NCI-H1436 (cell line): ENCODE measurements at places on chromosomes 4 and X.

DNA sequence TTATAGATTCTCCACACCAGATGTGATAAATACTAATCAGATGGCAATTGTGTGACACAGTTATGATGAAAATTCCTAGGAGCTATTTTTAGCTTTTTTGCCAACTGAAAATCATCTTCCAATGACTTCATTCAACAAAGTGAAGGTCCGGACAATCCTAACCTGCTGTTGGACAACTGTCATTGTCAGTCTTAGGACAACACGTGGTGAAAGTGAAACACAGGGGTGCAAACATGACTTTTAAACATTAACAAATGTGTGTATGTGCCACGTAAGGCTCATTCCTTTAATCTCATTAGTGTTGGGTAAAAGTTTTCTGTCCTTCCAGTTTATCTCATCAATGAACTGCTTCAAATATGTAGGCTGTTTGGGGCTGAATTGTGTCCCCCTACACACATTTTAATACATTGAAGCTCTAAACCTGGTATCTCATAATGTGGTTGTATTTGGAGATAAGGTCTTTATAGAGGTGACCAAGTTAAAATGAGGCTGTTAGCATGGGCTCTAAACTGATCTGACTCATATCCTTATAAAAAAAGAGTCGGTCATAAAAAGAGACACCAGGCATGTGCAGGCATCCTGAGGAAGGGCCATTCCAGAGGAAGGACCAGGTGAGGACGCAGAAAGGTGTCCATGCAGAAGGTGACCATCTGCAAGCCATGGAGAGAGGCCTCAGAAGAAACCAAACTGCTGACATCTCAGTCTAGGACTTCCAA is 41.2 kb upstream of the SMAD1 start:
- no peak for DNase-seq

- no peak for DNase-seq
Observed at GRCh38 chr4:174429701-174430410, 92.4 kb downstream of the HPGD start.

GRCh38 chr4:136935871-136936270 is 596.4 kb downstream of the PCDH18 start:
- no peak for DNase-seq

DNA sequence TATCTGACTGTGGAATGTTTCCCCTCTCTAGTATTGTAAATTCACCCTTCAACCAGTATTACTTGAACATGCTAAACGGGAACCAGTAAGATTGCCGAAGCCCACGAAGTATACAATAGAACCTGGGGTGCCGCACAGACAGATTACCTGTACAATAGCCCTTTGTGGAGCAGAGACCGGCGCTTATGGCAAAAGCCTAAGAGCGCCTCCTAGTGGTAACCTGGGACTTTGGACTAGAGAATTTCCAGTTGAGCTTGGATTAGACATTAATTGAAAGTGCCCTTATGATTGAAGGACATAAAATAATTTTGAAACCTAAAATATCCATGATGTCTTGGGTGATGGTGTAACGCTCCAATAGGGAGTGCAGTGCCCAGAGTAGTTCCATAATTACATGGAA is 14.1 kb downstream of the ZNF157 start:
- DNase-seq, result peak; percentile 55

DNA sequence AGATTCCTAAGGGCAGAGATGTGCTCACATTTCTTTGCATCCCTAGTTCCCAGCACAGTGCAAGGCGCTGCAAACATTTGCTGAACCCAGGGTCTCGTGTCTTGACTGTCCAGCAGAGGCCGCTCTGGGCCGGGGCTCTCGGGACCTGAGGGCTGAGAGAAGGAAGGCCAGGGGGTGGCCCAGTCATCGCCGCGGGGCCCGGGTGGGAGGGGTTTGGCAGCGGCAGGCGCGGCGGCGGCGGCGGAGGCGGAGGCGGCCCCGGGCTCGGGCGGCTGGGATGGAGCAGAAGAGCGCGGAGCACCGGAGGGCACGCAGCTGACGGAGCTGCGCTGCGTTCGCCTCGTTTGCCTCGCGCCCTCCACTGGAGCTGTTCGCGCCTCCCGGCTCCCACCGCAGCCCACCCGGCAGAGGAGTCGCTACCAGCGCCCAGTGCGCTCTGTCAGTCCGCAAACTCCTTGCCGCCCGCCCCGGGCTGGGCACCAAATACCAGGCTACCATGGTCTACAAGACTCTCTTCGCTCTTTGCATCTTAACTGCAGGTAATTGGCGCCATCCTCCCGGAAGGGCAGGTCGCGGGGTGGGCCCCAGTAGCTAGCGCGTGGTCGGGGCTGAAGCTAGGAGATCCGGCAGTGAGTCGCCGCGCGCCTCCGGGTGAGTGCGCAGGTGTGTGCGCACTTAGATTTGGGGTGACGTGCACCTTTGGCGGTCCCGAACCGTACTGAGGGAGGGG is at the start of gene PARM1:
Gene PARM1, plus strand, starts transcription at position 285 of the 730 bp plus-strand sequence. Its CDS starts 212 bp downstream, at position 497.
- peak; percentile 55 for DNase-seq

DNA sequence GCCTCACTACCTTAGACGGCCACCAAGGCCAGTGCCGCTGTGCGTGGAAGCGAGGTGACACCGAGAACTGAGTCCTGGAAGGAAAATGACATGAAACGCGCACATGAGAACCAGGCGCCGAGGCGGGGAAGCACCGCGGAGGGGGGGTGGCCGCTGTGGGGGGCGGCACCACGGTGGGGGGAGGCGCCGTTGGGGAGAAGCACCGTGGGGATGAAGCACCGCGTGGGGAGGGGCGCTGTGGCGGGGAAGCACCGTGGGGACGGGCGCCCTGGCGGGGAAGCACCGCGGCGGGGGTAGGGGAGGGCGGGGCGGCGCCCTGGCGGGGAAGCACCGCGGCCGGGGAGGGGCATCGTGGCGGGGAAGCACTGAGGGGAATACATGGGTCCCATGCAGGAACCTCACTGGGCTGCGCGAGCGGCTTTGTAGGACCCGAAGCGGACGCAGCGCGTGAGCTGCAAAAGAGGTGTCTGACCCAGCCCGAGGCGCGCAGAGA is 28.0 kb downstream of the PPP2R3B start:
- DNase-seq, result no peak

DNA sequence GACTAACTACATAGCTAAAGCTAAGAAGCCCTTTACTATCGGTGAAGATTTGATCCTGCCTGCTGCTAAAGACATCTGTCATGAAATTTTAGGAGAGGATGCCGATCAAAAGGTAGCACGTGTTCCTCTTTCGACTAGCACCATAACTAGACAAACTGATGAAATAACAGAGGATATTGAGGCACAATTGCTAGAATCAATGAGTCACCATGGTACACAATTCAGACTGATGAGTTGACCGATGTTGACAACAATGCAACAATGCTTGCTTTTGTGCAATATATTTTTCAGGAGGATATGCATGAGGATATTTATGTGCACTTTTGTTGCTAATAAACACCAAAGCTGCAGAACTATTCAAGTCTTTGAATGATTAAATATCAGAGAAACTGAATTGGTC is 24.3 kb downstream of the TBCK start:
- no peak for DNase-seq

- DNase-seq, result no peak
Observed at GRCh38 chrX:37871626-37872302, 24.4 kb upstream of the DYNLT3 start.

DNA sequence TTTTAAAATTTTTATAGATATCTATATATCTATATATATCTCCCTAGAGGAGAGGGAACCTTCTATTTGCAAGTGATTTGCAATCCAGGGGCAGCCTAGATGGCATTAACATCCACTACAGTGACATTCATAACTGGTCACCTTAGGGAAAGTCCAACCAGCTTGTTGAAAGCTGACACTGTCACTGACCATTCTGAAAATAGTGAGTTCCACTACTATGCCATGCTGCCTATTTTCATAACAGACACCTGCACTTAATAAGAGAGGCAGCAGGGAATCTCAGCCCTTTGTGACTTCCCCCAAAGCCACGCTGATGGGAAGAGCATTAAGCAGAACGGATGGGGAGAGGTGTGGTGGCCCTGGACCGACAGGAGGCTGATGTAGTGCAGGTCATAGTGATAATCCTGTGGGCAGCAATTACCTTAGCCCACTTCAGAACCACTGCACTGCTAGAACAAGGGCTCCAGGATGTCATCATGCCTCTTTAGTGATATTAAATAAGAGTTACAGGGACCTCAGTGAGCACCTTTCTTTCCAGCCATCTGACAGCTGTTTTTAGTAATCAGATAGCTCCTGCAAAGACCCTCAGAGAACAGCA is 51.3 kb downstream of the GPRIN3 start:
- DNase-seq, result no peak

GRCh38 chrX:34866646-34867045 is 76.0 kb upstream of the FAM47B start:
- DNase-seq, result no peak

DNA sequence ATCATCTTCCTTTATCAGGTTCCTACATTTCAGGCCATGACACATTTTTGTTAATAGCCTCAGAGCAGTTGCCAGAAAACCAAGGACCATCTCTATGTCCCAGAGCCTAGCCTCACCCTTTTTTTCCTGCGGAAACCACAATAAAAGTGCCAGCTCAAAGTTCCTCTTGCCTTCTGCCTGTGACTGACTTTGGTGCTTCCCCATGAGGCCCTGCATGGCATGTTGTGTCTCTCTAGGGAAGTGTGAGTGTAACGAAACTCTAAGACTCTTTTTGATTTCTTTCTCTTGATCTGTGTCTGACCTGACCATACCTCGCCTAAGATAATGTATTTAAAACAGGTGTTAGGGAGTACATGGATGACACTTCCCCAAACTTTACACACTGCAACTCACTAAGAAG is 642.3 kb upstream of the BOD1L1 start:
- DNase-seq, result no peak

GRCh38 chrX:31138124-31138523 is 66.3 kb upstream of the FTHL17 start:
- DNase-seq, result no peak

DNA sequence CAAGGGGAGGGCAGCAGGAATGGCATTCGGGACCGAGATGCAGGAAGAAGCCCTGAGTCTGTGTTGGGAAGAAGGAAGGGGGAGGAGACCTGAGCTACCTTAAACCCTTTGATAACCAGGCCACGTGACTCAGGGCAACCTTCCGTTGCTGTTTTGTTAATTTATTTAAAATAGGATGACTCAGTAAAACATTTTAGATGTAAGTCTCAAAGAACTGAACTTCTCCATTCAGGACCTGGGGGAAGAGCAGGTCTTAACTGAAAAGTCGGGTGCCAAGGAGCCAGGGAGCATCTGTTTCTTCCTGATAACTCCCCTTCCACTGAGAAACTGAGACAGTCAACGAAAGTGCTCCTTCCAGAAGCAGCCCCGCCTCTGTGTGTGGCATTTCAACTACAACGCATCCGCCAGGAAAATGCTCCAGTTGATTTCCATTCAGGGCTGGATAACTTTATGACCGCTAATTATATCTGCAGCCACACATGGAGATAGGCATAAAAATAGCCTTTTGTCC is 88.0 kb downstream of the IRF2 start:
- DNase-seq, result no peak

GRCh38 chrX:115694028-115694427 is 133.1 kb downstream of the PLS3 start:
- no peak for DNase-seq

- no peak for DNase-seq
Observed at GRCh38 chr4:141870152-141870551, 233.8 kb downstream of the IL15 start.

GRCh38 chrX:2351999-2352995 is 148.5 kb downstream of the DHRSX start:
- DNase-seq, result no peak

DNA sequence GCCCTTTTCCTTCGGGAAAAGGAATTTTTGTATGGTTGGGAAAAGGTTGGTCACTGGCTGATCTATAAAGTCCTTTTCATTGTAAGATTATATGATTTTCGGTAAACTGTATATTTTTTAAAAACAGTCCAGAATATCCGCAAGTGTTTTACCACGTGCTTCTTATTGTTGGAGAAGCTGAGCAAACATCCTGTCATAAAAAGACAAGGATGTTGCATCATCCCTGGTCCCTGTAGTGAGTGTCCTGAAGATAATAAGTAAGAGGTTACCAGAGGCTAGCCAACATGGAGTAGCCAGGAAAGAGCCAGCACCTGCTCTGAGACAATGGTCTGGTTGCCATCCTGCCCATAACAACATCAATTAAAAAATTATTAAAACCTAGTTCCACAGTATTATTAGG is 5.1 kb downstream of the CXCL9 start:
- no peak for DNase-seq

DNA sequence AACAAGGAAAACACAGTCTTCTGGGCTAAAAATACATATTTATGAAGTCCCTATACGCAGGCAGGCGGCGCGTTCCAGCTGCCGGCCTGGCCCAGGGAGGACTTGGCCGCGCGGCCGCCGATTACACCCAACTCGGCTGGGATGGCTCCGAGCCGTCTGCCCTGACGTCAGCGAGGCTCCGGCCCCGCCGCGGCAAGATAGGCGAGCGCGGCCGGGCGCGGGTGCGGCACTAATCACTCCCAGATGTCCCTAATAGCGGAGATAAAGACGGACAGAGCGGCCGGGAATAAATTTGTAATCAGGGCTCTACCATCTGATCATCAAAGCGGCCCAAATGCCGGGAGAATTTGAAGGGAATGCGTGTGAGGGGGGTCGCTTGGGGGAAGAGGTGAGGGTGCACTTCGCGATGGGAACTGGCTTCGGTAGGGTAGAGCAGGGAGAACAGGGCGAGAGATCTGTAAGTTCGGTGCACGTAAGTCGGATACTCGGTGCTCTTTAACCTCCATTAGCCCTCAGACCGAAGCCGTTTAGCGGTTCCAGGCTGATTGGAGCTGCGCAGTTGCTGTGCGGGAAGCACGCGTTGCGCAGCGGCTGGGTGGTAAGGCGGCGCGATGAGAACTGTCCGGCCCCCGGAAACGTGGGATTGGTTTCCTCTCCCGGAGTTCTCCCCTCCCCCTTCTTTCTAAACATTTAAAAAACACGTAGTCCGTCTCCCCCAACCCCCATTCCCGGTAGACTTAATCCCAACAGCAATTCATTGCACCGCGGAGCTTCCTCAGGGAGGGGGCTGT is 7.7 kb downstream of the HAND2 start:
- DNase-seq, result no peak

DNA sequence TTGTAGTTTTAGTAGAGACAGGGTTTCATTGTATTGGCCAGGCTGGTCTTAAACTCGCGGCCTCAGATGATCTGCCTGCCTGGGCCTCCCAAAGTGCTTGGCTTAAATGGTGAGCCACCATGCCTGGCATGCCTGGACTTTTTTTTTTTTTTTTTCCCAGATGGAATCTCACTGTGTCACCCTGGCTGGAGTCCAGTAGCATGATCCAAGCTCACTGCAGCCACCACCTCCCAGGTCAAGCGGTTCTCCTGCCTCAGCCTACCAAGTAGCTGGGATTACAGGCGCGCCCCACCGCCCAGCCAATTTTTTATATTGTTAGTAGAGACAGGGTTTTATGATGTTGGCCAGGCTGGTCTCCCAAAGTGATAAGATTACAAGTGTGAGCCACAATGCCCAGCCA is 8.4 kb downstream of the UBE2K start:
- no peak for DNase-seq

DNA sequence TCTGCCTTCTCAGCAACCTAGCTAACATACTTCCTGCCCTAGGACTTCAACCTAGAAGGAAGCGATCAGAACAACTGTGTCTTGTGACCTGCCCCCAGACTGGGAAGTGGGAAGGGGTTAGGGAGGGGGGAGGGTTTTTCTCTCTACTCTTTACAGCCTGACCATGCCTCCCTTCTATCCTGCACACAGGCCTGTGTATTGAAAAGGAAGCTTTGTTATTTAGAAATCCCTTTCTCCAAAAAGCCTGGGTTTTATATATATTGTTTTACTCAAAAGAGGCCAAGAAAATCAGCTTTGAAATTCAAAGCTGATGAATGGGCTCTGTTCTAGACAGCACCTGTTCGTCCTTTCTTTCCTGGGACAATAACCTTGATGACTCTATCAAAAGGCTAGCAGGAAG is 35.2 kb upstream of the SMS start:
- DNase-seq, result no peak

- DNase-seq, result no peak
Observed at GRCh38 chrX:13414006-13414647, 94.3 kb upstream of the ATXN3L start.
